Stimulated activated CD4-positive, alpha-beta T cell treated with anti-CD3 and anti-CD28 coated beads, Interleukin-1b, Interleukin-23, amount 100 ng/mL, for 1 hour (primary cell): ENCODE measurements at places on chromosomes 11 and 22.

- no peak for DNase-seq
Measured at GRCh38 chr11:100719809-100720221, 32.7 kb downstream of the ARHGAP42 start.

GRCh38 chr11:118789501-118790356, 1.2 kb downstream of the DDX6 start:
- no peak for DNase-seq

DNA sequence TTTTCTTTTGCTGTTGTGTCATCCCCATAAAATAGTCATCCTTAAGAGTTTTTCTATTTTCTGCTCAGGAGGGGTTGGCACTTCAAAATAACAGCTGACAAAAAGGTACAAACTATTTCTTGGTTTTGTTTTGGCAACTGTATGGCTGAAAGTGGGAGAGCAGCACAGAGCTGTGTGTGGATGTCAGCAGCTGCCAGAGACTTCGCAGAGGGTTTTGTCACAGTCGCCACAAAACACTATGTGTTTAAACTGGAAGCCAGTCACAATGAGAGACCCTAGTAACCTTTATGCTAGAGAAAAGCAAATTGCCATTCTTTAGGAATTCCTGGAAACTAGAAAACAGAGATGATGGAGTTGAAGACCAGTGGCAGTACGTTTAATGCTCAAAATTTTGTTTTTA, 189.6 kb upstream of the CCDC90B start:
- DNase-seq: no peak

GRCh38 chr11:64810891-64811272, 531 bp upstream of the MEN1 start:
- no peak for DNase-seq

- no peak for DNase-seq
Measured at GRCh38 chr11:122618927-122619326, 36.6 kb upstream of the UBASH3B start.

GRCh38 chr11:57641011-57641807, 8.5 kb downstream of the YPEL4 start:
- DNase-seq: no peak

GRCh38 chr11:104073950-104074705, 37.7 kb downstream of the DDI1 start:
- DNase-seq: no peak

DNA sequence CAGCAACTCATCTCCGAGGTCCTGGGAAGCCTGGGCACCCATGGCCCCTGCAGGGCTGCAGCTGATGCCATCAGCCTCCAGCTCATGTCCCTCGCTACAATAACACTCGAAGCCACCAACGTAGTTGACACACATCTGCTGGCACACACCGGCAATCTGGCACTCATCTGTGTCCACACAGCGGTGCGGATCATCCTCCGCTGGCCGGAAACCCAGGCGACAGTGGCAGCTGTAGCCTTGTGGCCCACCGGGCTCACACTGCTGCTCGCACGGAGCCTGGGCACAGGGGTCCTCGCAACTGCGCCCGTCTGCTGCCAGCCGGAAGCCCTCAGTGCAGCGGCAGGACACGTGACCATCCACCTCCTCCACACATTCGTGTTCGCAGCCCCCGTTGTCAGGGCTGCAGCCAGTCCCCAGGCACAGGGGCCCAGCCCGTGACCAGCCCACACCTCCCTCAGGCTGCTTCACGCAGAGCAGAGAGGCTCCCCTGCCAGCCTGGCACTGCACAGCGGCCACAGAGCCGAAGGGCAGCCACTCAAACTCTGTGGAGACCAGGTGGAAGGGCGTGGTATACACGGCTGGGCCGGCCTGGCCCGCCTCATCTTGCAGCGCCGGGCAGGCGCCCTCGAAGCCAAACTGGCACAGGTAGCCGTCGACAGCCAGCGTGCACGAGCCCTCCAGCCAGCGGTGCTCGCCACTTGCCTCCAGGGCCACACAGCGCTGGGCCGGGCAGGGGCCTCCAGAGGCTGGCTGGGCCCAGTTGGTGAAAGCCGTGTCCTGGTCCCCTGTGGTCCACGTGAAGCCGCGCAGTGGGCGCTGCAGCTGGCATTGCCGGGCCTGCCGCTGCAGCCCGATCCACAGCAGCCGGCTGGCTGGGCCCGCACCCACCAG, 678 bp downstream of the CD248 start:
- DNase-seq: no peak
